T-helper 2 cell (primary cell): ENCODE measurements at places on chromosomes 4 and X.

- DNase-seq: no peak
Measured at GRCh38 chrX:75276666-75277065, 2.8 kb downstream of the UPRT start.

DNA sequence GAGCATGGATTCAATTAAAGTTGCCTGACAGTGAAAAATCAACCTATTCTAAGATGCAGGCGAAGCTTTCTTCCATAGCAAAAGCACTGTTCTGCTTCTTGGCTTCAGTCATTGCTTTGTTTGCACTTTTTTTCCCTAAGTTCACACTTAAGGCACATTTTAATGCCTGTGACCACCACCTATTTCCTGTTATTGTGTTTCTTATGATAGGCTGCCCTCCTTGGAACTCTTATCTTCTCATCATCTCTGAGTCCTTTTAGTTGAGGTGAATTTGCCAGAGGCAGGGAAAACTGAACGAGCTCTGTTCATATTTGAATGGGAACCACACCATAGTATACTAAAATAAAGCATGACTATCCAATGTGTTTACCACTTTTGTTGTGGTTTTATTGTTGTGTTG lies 119.8 kb downstream of the SPCS3 start:
- no peak for DNase-seq

GRCh38 chr4:35695003-35695402 lies 549.3 kb downstream of the ARAP2 start:
- no peak for DNase-seq

GRCh38 chr4:78662658-78663057 lies 111.1 kb downstream of the ANXA3 start:
- no peak for DNase-seq

DNA sequence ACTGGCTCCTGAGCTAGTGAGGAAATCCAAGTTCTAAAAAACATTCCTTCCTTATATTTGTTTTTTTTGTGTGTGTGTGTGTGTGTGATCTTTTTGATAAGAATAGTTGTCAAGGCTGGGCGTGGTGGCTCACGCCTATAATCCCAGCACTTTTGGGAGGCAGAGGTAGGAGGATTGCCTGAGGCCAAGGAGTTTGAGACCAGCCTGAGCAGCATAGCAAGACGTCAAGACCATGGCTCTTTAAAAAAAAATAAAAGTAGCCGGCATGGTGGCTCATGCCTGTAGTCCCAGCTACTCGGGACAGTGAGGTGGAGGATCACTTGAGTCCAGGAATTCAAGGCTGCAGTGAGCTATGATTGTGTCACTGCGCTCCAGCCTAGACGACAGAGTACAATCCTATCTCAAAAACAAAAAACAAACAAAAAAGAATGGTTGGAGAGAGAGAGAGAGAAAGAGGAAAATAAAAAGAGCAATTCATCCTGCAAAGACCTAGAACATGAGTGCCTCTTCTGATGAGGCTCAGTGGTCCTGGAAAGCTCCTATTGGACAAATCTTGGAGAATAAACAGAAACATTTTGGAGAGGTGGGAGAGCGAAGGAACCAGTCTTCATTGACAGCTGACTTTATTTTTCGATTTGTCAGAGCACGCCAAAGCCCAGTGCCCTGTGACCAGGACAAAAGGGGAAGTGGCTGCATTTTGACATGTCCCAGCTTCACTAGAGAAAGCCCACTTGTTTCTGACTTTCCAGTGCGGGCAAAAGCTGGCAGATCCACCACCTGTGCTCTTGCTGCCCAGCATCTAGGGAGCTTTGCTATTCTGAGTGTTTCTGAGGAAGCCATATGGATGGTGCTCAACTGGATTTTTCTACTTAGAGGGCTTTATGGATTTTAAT lies 244.7 kb downstream of the PALLD start:
- no peak for DNase-seq

DNA sequence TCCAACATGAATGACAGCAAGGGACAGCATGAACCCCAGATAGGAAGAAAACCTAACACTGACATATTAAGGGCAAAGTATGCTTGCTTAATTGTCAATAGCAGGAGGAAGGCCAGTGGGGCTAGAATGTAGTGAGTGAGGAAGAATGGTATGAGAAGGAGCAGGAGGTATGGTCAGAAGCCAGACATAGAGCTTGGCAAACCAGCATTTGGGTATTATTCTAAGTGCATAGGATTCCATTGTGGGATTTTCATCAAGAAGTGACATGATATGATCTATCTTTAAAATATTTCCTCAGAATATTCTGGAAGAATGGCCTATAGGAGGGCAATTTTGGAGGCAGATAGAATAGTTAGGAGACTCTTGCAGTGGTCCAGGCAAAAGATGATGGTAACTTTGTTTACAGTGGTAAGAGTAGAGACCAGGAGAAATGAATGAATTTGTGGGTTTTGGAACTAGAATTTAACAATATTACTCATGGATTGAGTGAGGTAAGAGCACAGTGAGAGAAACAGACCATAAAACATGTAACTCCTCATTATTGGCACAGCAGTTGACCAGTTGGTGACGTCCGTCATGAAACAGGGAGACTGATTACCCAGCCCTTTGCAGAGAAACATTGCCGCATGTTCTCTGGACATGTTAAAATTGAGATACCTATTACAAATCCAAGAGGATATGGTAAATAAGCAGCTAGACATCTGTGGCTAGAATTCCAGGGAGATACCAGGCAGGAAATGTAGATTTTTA lies 246.5 kb upstream of the HS3ST1 start:
- DNase-seq: no peak

- DNase-seq: no peak
Measured at GRCh38 chr4:7034262-7035081, 8.7 kb upstream of the TADA2B start.

GRCh38 chrX:37745835-37746217 lies 34.0 kb upstream of the CYBB start:
- DNase-seq: no peak

GRCh38 chrX:16666541-16666940 lies 16.6 kb downstream of the S100G start:
- no peak for DNase-seq

DNA sequence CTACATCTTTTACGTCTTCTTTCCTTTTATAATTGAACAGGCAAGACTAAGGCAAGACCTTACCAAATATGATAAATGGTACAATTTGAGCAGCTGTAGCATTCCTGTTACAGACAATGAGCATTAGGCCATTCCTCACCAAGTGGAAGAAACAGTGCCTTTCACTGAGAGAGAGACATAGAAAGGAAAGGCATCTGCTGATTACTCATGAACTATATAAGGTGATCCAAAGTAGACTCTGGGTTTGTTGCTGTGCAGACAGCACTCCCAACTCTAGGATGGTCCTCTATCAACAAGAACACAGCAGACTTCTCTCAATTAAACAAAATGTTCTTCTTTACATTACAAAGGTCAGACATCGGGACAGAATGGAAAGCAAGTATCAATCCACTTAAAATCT lies 91.9 kb downstream of the FAM13A start:
- no peak for DNase-seq
